ENCODE measurements at places on chromosomes 11 and 22.

DNA sequence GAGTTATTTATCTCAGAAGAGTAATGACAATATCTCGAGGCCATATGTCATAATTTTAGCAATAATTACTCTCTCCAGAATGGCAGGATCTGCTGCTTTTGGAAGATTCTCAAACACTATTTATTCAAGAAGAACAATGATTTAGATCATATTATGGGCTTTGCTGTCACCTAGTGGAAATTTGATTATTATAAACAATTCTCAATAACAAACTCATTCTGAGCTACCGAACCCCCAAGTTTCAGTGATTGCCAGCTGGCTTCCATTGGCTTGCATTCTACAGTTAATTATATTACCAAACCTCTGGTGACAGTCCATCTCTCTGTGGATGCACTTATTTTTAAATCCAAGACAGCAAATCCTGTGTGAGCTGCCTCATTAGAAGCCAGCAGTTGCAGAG lies 27.9 kb upstream of the SLC36A4 start:
- DNase-seq: peak; percentile 24

- DNase-seq: no peak
These were observed 289.1 kb upstream of the SORL1-AS1 start for GRCh38 chr11:121741761-121742361.

GRCh38 chr11:31702966-31703365 lies 108.2 kb downstream of the PAX6 start:
- DNase-seq: peak; percentile 76

DNA sequence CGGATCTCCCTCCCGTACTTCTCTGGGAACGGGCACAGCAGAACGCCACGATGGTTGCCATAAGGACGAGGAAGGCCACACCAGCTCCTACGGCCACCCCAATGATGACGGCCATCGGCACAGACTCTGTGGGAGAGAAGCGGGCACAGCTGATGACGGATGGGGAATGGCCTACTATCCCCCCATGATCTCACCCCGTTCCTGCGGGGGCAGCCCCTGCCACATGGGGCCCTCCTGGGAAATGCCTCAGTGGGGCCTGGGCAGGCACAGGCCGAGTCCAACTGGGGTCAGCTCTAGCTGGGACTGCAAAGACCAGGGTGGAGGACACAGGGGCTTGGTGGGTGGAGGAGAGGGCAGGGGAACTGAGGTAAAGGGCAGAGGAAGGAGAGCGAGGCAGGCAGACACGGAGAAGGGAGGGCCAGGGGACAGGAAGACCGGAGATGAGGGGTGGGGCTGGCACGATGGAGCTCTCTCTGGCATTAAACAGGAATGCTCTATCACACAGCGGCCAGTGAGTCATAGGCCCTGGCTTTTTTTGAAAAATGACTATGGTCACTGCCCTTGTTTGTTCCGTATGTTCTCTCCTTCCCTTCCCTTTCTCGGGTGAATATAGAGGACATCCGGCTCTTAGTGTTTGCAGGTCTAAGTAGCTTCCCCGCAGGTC lies 76.0 kb downstream of the ST3GAL4 start:
- DNase-seq: peak; percentile 89

GRCh38 chr22:35629406-35630216 lies 12.5 kb upstream of the MB start:
- DNase-seq: peak; percentile 99

- no peak for DNase-seq
These were observed 4.3 kb downstream of the SELENOM start for GRCh38 chr22:31103111-31103510.

- no peak for DNase-seq
These were observed 34.9 kb downstream of the CD44 start for GRCh38 chr11:35173616-35174566.

DNA sequence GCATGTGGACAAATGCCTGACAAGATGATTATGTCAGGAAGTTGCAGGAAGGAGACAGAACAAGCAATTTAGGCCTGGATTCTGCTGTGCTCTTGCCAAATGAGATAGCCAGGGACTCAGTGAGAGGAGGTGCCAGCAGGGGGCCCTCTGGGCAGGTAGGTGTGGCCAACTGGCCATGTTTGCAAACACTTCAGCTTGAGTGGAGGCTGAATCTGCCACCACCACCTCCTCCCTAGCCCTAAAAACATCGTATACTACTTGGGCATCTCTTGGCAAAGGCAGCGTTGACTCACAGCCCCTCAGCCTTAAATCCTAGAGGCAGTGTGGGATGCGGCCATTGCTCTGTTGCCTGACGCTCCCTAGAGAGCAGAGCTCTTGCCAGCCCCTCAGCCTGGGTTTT lies 95.1 kb upstream of the PLET1 start:
- peak; percentile 44 for DNase-seq

DNA sequence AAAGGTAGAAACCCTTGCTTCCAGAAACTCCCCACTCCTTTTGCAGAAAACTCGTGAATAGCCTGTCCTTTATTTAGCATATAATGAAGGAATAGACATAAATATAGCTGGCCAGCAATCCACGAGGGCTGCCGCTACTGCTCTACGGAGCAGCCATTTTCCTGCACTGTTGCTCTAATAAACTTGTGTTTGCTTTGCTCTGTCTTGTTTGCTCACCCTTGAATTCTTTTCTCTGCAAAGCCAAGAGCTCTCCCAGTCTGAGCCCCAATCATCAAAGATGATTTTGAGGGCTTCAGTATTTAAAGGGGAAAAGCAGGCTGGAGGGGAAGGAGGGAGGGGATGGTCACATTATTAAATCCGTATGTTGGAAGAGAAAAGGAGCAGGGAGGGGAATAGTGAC lies 16.6 kb upstream of the CHKA start:
- no peak for DNase-seq

- DNase-seq: no peak
These were observed 1079.7 kb downstream of the OPCML start for GRCh38 chr11:132452616-132453015.

DNA sequence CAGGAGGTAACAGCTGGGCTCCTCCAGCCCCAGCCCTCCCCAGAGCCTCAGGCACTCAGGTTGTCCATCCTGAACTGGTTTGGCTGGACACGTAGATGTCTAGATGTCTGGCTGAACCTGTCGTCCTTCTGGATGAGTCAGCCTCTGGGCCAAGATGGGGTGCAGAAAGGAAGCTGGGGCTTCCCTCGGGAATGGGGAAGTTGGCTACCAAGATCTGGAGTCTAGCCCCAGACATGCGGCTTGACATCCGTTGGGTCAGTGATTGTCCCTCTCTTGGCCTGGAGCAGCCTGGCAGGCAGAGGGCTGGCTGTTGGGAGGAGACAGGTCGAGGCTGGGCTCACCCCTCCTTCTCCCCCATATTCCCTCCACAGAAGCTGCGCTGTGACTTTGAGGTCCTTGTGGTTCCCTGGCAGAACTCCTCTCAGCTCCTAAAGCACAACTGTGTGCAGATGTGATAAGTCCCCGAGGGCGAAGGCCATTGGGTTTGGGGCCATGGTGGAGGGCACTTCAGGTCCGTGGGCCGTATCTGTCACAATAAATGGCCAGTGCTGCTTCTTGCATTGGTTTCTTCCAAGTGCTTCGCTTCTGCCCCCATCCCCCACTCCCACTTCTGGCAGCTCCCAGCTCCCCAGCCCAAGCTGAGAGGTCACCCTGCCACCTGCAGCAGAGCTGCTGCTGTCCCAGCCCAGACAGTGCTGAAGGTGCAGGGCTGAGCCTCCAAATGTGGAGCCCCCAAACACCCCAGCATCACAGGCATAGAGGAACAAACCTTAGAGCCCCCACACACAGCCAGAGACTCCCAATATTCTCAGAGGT lies 1.3 kb downstream of the CST6 start:
- DNase-seq: no peak

GRCh38 chr11:110757962-110758755 lies 45.9 kb upstream of the ARHGAP20 start:
- DNase-seq: no peak

DNA sequence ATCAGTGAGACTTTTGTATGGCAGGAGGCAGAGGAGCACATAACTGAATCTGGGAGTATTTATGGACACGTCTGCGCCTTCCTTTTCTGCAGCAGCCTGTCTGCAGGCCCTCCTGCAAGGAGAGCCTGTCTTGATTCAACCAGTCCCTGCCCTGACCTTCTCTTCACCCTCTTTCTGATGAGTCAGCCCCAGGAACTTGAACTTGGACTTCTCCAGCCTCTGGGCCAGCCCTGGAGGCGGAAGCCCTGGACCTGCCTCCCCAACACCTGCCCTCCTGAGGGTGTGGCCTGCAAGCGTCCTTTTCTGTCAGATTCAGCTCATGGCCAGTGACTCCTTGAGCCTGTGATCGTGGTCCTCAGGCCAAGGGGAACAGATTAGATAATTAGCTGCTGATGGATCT lies 20.0 kb downstream of the DAGLA start:
- DNase-seq: peak; percentile 83

GRCh38 chr11:2105511-2105910 lies 33.7 kb downstream of the IGF2 start:
- DNase-seq: no peak

DNA sequence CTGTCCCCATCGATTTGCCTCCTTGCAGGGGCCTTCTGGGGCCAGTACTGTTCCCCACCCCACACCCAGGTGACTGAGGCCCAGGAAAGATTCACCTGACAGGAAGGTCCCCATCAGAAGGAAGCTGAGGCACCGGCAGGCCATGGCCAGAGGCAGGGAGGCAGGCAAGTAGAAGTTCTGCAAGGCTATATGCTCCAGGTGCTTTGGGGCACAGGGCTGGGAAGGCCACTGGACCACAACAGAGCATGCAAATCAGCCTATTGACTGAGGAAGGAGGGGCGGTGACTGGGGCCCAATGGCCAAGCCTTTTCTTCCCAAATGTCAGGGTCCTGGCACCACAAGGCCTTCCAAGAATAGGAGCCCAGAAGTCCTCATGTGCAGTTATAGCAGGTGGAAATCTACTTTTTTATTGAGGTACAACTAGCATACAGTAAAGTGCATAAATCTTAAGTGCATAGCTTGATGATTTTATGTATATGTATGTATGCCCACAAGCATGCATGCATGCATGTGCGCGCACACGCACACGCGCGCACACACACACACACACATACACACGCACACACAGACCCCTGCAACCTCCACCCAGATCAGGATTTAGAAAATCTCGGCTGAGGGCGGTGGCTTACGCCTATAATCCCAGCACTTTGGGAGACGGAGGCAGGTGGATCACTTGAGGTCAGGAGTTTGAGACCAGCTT lies at the start of gene VPREB3:
TSS of gene VPREB3 (minus strand) at position 206 of the 700 bp plus-strand sequence. CDS start at position 144, 62 bp downstream.
- DNase-seq: no peak

DNA sequence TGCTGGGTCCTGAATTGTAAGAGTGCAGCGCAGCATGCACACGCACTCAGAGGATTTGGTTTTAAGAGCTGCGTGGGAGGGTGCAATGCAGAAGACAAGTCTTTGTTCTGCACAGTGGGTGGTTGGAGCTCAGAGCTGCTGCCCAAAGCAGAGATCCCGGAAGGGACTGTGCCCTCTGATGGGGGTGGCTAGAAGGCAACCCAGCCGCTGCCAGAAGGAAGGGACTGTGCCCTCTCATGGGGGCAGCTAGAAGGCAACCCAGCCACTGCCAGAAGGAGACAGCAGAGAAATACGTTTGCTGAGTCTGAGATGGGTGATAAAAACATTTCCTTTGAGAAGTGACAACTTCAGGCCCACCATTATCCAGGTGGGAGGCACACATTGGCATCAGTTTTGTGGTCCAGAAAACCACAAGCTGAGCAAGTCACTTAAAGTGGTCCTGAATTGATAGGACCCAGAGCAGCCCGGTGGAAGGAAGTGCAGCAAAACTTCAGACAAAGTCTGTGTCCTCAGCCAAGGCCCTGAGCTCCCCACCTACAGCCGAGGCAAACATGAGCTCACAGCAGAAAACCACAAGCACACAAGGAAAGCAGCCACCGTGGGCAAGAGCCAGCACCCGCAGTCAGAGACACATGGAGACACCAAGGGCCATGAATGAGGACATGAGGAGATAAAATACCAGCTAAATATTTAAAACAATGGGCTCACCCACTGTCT lies 4.3 kb downstream of the KRTAP5-6 start:
- DNase-seq: no peak

DNA sequence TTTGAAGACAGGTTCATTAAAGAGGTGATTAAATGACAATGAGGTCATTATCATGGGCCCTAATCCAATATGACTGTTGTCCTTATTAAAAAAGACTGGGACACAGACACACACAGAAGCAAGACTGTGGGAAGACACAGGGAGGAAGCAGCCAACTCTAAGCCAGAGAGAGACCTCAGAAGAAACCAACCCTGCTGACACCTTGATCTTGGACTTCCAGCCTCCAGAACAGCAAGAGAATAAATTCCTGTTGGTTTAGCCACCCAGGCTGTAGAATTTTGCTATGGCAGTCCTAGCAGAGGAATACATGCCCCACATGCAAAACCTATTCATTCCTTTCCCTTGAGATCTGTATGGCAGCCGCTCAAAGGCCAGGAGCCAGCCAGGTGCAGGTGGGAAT lies 35.6 kb upstream of the CACNG2 start:
- no peak for DNase-seq

GRCh38 chr11:36469881-36470802 lies 39.9 kb downstream of the TRAF6 start:
- peak; percentile 64 for DNase-seq

DNA sequence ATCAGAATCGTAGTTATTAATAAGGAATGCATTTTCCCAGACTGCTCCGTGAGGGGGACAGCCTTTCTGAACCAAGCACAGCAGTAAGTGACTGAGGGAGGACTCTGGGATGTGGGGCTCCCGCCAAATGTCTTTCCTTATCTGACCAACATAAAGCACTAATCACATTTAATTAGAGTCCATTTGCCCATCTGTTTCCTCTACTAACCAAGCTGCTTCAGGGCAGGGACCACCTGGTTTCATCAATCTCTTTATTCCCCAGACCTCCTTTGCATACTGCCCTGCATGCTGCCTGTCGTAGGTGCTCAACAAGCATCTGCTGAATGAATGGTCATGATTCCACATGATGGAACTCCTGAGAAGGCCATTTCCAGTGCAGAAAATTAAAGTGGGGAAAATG lies 29.4 kb downstream of the SMCO4 start:
- no peak for DNase-seq

- no peak for DNase-seq
These were observed 21.8 kb upstream of the EIF3M start for GRCh38 chr11:32561835-32562234.

- DNase-seq: no peak
These were observed 44.5 kb downstream of the RTN4R start for GRCh38 chr22:20223421-20224255.

- no peak for DNase-seq
These were observed 64.2 kb downstream of the DGCR2 start for GRCh38 chr22:19057999-19058491.

- no peak for DNase-seq
These were observed 2.0 kb upstream of the FXYD6 start for GRCh38 chr11:117878314-117878938.

- DNase-seq: no peak
These were observed 200.5 kb downstream of the GRIK4 start for GRCh38 chr11:120712014-120712413.

GRCh38 chr11:69384251-69385143 lies 90.5 kb downstream of the MYEOV start:
- DNase-seq: no peak

DNA sequence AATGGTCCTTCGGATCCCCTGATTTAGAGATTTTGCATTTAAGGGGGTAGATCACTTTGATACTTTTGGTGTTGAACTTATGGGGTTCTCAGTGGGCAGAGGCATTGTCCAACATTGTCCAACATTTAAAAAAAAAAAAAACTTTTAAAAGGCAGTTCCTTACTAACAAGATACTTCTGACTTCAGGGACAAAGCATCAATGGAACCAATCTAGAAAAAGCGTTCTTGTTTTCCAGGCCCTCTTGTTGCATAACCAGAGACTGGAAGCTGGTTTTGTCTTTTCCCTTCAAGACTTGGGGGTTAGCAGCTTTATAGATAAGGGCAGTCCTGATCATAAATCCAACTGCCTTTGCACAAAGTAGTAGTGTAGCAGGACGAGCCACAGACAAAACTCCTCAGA lies 40.4 kb downstream of the ACER3 start:
- DNase-seq: no peak

- DNase-seq: no peak
These were observed 161.8 kb upstream of the GRIA4 start for GRCh38 chr11:105447936-105448702.
